T-cell (primary cell): ENCODE measurements at places on chromosomes 7 and 10.

DNA sequence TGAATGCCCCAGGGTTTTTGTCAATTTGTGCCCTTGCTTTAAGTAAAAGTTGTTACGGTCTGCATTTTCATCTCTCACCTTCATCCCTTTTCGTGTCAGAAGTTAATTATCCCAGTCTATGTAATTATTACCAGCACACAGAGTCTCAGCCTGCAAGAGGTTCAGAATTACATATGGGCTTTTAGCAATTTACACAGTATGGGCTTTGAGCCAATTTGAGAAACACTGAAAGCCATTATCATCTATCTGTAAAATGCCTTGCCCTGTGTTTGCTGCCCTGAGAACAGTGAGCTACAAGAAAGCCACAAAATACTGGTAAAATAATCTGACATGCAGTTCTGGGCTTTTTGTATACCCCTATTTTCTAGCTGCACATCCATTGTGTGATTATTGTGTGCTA lies 125.6 kb upstream of the STEAP4 start:
- no peaks in the 10 kb centered on the region for H3K4me1 ChIP-seq
- DNase-seq: no peak
- no peak overlapping the region for H3K4me3 ChIP-seq
- no peaks in the 10 kb centered on the region for H3K36me3 ChIP-seq

DNA sequence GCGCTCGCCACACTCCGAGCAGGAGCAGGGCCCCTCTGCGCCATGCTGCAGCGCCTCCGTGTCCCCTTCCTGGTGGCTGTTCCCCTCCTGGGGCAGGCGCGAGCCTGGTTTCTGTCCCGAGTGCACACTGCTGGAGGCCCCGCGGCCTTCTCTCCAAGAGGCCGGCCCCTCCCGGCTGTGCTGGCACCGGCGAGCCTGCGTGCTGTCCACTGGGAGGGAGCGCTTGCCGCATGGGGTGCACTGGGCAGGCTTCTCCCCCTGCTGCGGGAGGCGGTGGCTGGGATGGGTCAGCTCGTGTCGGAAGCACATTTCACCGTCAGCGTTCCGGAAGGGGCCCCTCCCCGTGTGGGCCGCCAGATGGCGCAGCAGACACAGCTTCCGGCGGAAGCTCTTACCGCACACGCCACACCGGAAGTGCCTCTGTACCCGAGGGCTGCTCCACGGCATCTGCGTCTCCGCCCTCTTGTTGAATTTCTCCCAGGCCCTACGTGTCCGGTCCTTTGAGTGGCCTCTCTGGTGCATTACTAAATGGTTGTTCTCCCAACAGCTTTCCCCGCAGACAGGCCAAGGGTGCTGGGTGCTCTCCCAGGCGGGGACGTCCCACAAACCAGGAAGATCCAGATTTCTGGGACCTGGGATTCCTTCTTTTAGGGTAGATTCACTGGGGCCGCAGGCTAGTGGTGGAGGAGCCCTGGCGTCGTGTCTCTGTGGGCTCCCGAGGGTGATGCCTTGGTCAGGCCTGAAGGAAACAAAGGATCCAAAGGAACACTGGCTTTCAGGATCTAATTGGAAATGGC lies 18.7 kb downstream of the ZNF786 start:
- H3K4me3 ChIP-seq: peak overlapping the region; percentile 21
- H3K36me3 ChIP-seq: peaks cover 41% of the 10 kb centered on the region
- H3K4me1 ChIP-seq: peaks cover 10% of the 10 kb centered on the region
- H3K27me3 ChIP-seq: no peaks in the 10 kb centered on the region

DNA sequence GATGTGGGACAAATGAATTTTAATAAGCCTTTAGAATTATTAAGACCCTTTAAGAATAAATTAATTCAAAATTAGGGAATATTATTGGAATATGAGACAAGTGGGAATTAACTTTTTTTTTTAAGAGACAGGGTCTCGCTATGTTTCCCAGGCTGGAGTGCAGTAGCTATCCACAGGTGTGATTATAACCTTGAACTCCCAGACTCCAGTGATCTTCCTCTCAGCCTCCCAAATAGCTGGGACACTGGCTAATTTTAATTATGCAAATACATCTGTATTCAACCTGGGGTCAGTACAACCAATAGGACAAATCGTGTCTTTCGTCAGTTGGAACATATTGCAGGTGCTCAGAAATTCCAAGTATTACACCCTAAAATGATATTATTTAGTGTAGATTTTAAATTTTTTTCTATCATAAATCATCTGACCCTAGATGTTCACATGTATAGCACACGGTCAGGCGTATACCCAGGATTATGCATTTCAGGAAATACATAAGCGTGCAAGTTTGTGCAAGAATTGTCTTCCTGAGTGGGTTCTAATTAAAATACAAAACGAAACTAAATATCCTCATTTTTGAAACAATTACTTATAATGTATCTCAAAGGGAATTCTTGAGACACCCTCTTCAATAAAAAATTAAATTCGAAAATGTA lies 1.2 kb downstream of the NT5C3A start:
- peaks cover 16% of the 10 kb centered on the region for H3K4me1 ChIP-seq
- peak overlapping the region; percentile 90 for H3K4me3 ChIP-seq
- no peak for DNase-seq
- H3K27ac ChIP-seq: no peak overlapping the region
- H3K27me3 ChIP-seq: no peaks in the 10 kb centered on the region

DNA sequence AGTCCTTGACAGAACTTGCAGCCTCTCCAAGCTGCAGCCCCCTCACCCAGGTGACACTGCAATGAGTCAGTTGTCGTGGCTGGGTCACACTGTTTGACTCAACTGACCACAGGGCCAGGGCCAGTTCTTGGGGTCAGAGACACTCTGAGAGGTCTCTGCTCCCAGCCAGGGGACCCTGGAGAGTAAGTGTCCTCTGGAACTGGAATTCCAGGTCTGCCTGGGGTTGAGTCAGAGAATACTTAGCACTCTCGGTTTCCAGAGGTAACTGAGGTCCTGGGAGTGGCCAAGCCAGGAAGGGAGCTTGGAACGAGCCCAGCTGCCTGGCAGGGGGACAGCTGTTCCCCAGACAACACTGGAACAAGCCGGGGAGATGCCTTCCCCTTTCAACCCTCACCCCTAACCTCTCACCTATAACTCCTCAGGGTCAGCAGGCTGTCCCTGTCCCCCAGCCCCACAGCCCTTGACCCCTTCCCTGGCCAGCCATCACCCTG lies 2.2 kb upstream of the MYL10 start:
- H3K27ac ChIP-seq: no peak overlapping the region
- H3K27me3 ChIP-seq: no peaks in the 10 kb centered on the region
- H3K36me3 ChIP-seq: no peaks in the 10 kb centered on the region
- DNase-seq: no peak
- H3K4me1 ChIP-seq: no peaks in the 10 kb centered on the region

GRCh38 chr10:76333796-76334195 lies 902.4 kb downstream of the LRMDA start:
- H3K36me3 ChIP-seq: no peaks in the 10 kb centered on the region
- DNase-seq: no peak
- no peak overlapping the region for H3K27ac ChIP-seq

DNA sequence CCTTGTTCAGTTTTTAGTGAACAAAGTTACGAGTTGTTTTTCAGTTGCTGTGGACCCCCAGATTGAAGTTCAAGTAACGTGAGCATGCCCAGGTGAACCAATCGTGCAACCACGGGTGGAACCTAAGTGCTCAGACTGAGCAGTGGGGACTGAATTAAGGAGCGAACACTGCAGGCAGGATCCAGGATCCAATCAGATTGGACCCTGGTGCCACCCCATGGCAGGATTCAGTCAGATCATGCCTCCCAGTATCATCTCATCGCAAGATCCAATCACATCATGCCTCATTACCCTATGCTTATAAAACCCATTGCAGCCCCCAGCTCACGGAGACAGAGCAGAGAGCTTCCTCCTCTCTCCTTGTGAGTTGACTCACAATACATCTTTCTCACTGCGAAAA lies 80.9 kb downstream of the PFKFB3 start:
- no peaks in the 10 kb centered on the region for H3K4me1 ChIP-seq
- DNase-seq: no peak

DNA sequence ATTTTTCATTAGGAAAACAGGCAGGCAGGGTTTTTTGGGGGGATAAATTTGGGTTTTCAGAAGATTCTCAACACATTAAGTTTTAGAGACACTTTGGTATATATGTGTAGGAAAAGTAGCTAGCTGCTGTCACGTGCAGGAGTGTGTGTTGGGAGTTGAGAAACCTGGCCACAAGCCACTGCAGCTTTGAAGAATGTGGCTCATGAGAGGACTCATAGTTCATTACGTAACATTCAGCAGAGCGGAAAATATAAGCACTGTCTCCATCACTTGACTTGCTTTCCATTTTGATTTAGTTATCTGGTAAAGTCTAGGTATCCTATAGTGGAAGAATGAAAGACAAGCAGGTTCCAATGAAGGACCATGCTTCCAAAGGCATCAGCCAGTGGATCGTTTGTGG lies 31.2 kb downstream of the SMNDC1 start:
- no peaks in the 10 kb centered on the region for H3K27me3 ChIP-seq
- peaks cover 6% of the 10 kb centered on the region for H3K4me1 ChIP-seq
- H3K36me3 ChIP-seq: no peaks in the 10 kb centered on the region
- no peak for DNase-seq
- no peak overlapping the region for H3K4me3 ChIP-seq
- no peak overlapping the region for H3K27ac ChIP-seq

DNA sequence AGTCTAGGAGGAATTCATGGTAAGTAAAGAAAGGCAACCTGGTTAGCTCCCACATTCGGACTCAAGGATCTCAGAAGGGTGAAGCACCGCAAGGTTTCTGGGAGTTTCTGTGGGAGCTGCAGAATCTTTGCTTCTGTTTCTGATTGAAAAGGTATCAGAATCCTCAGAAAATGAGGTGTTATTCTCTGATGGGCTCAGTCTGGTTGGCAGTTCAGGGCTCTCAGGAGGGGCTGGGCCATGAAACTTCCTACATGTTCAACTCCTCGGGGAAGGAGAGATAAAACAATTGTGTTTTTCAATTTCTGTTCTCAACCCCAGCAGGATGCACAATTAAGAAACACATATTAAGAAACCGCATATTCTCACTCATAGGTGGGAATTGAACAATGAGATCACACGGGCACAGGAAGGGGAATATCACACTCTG lies 9.1 kb downstream of the OR2A7 start:
- H3K27ac ChIP-seq: no peak overlapping the region
- H3K4me3 ChIP-seq: no peak overlapping the region

- no peaks in the 10 kb centered on the region for H3K36me3 ChIP-seq
- H3K27ac ChIP-seq: no peak overlapping the region
- no peak overlapping the region for H3K4me3 ChIP-seq
- H3K27me3 ChIP-seq: no peaks in the 10 kb centered on the region
Measured at GRCh38 chr10:84355106-84355505, 26.7 kb downstream of the CCSER2 start.

DNA sequence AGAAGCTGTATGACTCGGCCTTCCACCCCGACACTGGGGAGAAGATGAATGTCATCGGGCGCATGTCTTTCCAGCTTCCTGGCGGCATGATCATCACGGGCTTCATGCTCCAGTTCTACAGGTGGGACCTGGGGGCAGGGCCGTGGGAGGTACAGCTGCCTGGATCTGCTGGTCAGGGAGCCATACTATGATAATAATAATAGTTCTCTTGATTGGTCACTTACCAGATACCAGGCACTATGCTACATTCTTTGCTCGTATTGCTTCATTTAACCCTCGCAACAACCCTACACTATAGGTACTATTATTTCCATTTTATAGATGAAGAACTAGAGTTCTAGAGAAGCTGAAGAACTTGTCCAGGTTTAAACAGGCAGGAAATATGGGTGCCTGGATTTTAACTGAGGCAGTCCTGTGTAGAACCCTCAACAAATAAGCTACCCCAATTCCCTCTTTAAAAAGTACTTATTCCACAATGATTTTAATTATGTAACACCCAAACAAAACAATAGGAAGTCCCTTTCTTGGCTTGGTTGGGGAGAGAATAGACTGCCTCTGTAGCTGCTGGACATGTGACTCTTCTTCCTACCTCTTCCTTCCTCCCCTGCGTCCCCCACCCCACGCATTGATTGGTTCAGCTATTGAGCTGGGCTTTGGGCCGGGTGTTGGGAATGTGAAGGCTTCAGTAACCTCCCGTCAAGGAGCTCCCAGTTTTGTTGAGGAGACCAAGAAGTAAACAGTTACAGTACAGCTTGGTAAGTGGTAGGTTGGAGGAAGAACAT lies 12.8 kb downstream of the SFXN2 start:
- peaks cover 51% of the 10 kb centered on the region for H3K36me3 ChIP-seq
- no peak overlapping the region for H3K4me3 ChIP-seq
- no peaks in the 10 kb centered on the region for H3K27me3 ChIP-seq
- no peaks in the 10 kb centered on the region for H3K4me1 ChIP-seq
- no peak for DNase-seq

- peaks cover 9% of the 10 kb centered on the region for H3K36me3 ChIP-seq
- no peaks in the 10 kb centered on the region for H3K27me3 ChIP-seq
- no peak for DNase-seq
- no peak overlapping the region for H3K4me3 ChIP-seq
Measured at GRCh38 chr7:1950066-1950451, 280.0 kb downstream of the ELFN1 start.

- H3K4me3 ChIP-seq: no peak overlapping the region
- no peak overlapping the region for H3K27ac ChIP-seq
- no peaks in the 10 kb centered on the region for H3K4me1 ChIP-seq
- H3K27me3 ChIP-seq: no peaks in the 10 kb centered on the region
- H3K36me3 ChIP-seq: no peaks in the 10 kb centered on the region
Measured at GRCh38 chr10:77072836-77073662, 564.6 kb downstream of the KCNMA1 start.
